H4 (cell line): ENCODE measurements at places on chromosomes 16 and 17. TPM values are rescaled to one million over a fixed set of nuclear protein-coding genes. Genes with fewer than 3 reads are reported as not detected.

DNA sequence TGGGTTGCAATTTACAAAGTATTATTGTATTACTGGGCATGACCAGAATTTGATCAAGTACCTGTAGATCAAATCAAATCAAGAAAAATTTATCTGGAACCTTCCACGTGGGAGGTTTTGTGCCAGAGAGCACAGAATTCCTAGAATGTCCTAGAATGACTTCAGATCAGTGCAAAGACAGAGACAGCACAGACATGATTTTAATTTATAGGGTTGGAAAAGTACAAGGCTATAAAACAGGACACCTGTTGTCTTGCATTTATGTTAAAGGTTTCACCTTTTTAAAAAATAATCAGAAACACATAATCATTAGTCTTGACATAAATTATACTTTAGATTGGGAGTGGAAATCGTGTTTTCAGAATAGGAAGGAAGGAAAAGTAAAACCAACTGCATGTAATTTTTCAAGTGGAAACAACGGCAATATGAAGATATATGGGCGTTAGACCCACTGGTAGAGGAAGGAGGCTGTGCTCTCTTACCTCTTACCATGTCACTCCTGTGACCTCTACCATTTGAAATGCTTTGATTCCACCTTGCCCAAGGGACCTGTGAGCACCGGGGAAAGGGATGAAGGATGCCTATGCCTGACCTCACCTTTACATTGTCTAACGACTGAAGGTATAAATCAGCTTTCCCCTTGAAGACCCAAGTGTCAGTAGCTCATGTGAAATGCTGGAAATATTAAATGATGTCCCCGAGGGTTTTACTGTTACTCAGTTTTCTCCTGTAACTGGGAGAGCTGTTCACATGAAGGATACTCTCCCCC, 100.4 kb downstream of the SNX11 start:
- DNase-seq, result no peak

GRCh38 chr17:16923904-16924695, 47.8 kb downstream of the TNFRSF13B start:
- DNase-seq, result no peak

DNA sequence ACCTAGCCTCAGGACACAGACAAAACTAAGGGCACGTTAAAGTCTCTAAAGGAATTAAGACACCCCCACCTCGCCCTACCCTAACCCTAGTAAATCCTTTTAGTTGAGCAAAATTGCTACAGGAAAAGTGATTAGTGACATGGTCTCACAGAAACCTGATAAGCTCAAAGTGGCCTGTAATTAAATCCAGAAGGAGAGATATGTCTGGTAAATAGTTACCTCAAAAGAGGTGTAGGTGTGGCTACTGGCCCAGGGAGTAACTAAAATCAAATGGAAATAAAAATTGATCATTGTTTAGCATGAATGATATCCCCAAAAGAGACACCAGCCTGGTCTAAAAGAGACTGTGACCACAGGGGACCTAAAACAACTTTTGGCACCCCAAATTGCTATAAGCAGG, 168.3 kb downstream of the SLC39A11 start:
- no peak for DNase-seq

Gene DYNLRB2
- 0.97 TPM in 1 of 2 replicates, not detected in the other for total RNA-seq
